ENCODE measurements at places on chromosomes 12 and 14. TPM values are rescaled to one million over a fixed set of nuclear protein-coding genes. Genes with fewer than 3 reads are reported as not detected.

The ART4 gene
- 6.8 TPM for polyA plus RNA-seq

The SERPINA10 gene
- polyA plus RNA-seq, result not detected

The TAS2R8 gene
- polyA plus RNA-seq, result not detected

The STYK1 gene
- 0.02 TPM for polyA plus RNA-seq

The CATSPERB gene
- polyA plus RNA-seq, result 0.48 TPM

The CDCA3 gene
- polyA plus RNA-seq, result 0.50 TPM

The BHLHE41 gene
- 9.1 TPM for polyA plus RNA-seq

The RNASE2 gene
- polyA plus RNA-seq, result 3.8 TPM
